Heart right ventricle (tissue), 16 donors: ENCODE measurements at places on chromosomes 2 and 18.
A peak's percentile ranks its signal among the peaks of the same experiment; 100 is the strongest.

DNA sequence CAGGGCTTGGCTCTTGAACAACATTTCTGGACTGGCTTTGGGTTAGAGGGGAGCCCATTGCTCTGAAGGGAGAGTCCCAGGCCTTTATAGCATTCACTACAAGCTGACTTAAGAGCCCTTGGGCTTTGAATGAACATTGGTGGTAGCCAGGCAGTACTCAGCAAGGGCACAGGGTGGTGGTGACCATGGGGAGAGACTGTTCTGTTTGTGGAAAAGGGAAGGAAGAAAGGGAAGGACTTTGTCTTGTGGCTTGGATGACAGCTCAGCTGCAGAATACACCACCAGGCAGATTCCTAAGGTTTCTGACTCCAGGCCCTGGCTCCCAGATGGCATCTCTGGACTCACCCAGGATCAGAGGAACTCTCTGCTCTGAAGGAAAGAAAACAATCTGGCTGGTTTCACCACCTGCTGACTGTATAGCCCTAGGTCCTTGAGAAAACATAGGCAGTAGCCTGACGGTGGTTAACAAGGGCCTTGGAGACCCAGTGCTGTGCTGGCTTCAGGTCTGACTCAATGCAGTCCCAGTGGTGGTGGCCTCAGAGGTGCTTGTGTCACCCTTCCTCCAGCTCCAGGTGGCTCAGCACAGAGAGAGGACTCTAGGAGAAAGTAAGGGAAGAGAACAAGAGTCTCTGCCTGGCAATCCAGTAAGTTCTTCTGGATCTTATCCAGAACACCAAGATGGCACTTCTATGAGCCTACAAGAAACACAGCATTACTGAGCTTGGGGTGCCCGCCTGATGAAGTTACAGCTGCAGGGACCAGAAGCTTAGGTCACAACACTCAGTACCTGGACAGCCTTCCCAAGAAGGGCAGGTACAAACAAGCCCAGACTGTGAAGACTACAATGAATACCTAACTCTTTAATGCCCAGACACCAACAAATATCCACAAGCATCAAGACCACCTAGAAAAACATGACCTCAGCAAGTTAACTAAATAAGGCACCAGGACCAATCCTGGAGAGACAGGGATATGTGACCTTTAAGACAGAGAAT lies 16.4 kb upstream of the ABCB11 start:
- DNase-seq: no peak
- H3K4me3 ChIP-seq: no peak overlapping the region
- no peaks in the 10 kb centered on the region for H3K36me3 ChIP-seq

GRCh38 chr2:68157002-68157401 lies 686 bp upstream of the PNO1 start:
- DNase-seq: peak; percentile 42
- no peaks in the 10 kb centered on the region for H3K27me3 ChIP-seq
- H3K27ac ChIP-seq: peak overlapping the region; percentile 88
- peak overlapping the region; percentile 65 for H3K4me3 ChIP-seq
- H3K4me1 ChIP-seq: peaks cover 49% of the 10 kb centered on the region
- no peaks in the 10 kb centered on the region for H3K36me3 ChIP-seq

GRCh38 chr2:27202854-27203253 lies 9.0 kb upstream of the ATRAID start:
- H3K4me3 ChIP-seq: no peak overlapping the region
- H3K4me1 ChIP-seq: no peaks in the 10 kb centered on the region
- DNase-seq: no peak

DNA sequence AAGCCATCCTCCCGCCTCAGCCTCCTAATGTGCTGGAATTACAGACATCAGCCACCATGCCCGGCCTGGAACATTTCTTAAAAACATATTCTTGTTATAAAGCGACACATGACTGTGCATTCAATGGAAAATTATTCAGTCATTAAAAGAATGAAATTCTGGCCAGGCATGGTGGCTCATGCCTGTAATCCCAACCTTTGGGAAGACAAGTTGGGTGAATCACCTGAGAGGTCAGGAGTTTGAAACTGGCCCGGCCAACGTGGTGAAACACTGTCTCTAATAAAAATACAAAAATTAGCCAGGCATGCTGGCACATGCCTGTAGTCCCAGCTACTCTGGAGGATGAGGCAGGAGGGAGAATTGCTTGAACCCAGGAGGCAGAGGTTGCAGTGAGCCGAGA lies 21.6 kb upstream of the RPRD1A start:
- no peaks in the 10 kb centered on the region for H3K27me3 ChIP-seq
- H3K4me1 ChIP-seq: no peaks in the 10 kb centered on the region
- no peaks in the 10 kb centered on the region for H3K36me3 ChIP-seq
- no peak overlapping the region for H3K27ac ChIP-seq

- no peaks in the 10 kb centered on the region for H3K4me1 ChIP-seq
- no peaks in the 10 kb centered on the region for H3K27me3 ChIP-seq
- no peak overlapping the region for H3K4me3 ChIP-seq
- DNase-seq: no peak
- no peak overlapping the region for H3K27ac ChIP-seq
Observed at GRCh38 chr2:96985181-96985945, 1.0 kb downstream of the FAM178B start.

- H3K4me1 ChIP-seq: peaks cover 10% of the 10 kb centered on the region
- peak; percentile 17 for DNase-seq
- no peaks in the 10 kb centered on the region for H3K27me3 ChIP-seq
- no peaks in the 10 kb centered on the region for H3K36me3 ChIP-seq
- no peak within 1 kb of the TSS for H3K27ac ChIP-seq
- peak within 1 kb of the TSS; percentile 49 for H3K4me3 ChIP-seq
Observed at GRCh38 chr2:165469417-165469816, at the start of gene CSRNP3. CSRNP3 (plus strand) TSS chr2:165469698; CDS start chr2:165595066, 125,368 bp downstream.

DNA sequence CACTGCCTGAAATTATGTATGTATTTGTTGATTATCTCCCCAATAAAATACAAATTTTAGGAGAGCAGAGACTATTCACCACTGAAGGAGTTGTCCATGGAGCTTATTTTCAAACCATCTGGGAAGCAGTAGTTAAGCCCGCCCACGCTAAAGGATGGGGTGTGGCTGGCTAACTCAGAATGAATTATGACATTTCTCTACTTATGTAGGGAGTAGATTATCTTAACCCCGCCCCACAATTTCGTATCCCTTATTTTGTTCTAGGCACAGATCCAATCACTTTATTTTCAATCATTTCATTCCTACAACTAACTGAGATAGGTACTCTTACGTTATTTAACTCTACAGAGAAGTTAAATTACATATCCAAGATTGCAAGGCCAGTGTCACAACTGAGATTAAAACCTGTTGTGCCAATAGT lies 1.4 kb upstream of the LAPTM4A start:
- peak overlapping the region; percentile 97 for H3K27ac ChIP-seq
- H3K36me3 ChIP-seq: no peaks in the 10 kb centered on the region
- H3K4me1 ChIP-seq: peaks cover 36% of the 10 kb centered on the region

- H3K4me3 ChIP-seq: no peak overlapping the region
- H3K27me3 ChIP-seq: no peaks in the 10 kb centered on the region
- no peak overlapping the region for H3K27ac ChIP-seq
- H3K4me1 ChIP-seq: no peaks in the 10 kb centered on the region
- DNase-seq: no peak
- no peaks in the 10 kb centered on the region for H3K36me3 ChIP-seq
Observed at GRCh38 chr2:137231628-137232027, 466.3 kb downstream of the THSD7B start.

- no peak overlapping the region for H3K27ac ChIP-seq
- H3K4me1 ChIP-seq: peaks cover 29% of the 10 kb centered on the region
- no peak for DNase-seq
Observed at GRCh38 chr2:28276076-28276618, 116.5 kb upstream of the FOSL2 start.

GRCh38 chr2:197805715-197806633 lies 1.6 kb downstream of the PLCL1 start:
- peak overlapping the region; percentile 85 for H3K27ac ChIP-seq
- H3K27me3 ChIP-seq: peaks cover 16% of the 10 kb centered on the region
- H3K4me1 ChIP-seq: peaks cover 21% of the 10 kb centered on the region

GRCh38 chr2:237675316-237675715 lies 47.9 kb downstream of the LRRFIP1 start:
- H3K27me3 ChIP-seq: no peaks in the 10 kb centered on the region
- H3K27ac ChIP-seq: peak overlapping the region; percentile 92
- peaks cover 87% of the 10 kb centered on the region for H3K4me1 ChIP-seq
- H3K36me3 ChIP-seq: no peaks in the 10 kb centered on the region
- no peak overlapping the region for H3K4me3 ChIP-seq

GRCh38 chr2:49288902-49289700 lies 134.8 kb upstream of the FSHR start:
- H3K36me3 ChIP-seq: no peaks in the 10 kb centered on the region
- H3K27ac ChIP-seq: peak overlapping the region; percentile 36
- DNase-seq: no peak
- peaks cover 13% of the 10 kb centered on the region for H3K4me1 ChIP-seq
- H3K4me3 ChIP-seq: no peak overlapping the region
- H3K27me3 ChIP-seq: no peaks in the 10 kb centered on the region

DNA sequence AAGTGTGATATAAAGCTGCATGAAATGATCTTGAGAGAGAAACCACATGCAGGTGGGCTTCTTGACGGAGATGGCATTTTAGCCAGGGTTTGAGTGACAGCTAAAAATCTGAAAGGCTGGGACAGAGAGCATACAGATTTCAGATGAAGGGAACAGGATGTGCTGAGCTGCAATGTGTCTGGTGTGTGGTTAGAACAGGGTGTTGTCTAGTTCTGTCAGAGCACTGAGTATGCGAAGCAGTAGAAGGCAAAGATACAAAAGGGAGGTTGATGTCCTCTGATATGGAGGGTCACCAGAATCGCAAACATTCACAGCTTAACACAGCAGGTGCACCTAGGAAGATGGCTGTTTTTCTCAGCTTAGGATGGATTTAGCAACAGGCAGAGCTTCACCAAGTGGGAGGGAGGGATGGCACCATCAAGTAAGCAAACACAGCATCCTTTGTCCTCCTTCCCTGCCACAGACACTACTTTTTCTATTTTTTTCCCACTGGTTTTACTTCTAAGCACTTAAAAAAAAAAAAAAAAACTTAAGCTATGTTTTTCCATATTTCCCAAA lies 182.5 kb downstream of the TMX3 start:
- no peaks in the 10 kb centered on the region for H3K4me1 ChIP-seq
- no peak overlapping the region for H3K4me3 ChIP-seq
- no peak overlapping the region for H3K27ac ChIP-seq
- H3K36me3 ChIP-seq: no peaks in the 10 kb centered on the region
- DNase-seq: no peak
- no peaks in the 10 kb centered on the region for H3K27me3 ChIP-seq

DNA sequence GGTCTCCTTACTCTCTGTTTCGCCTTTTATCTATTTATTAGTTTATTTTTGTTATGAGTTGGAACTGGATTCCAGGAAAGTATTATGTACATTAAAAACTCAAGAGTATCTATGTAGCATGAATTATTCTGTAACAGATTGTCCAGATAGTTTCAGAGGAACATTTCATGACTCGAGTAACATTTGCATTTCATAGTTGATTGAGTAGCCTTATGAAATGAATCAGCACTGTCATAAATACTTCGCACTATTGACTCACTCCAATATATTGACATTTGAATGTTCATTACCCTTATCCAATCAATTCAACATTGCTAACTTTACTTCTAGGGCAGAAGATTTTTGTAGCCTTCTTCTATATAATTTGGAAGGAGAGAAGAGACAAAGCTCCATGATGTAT lies 11.3 kb upstream of the VRK2 start:
- no peaks in the 10 kb centered on the region for H3K27me3 ChIP-seq
- no peak overlapping the region for H3K4me3 ChIP-seq
- no peaks in the 10 kb centered on the region for H3K4me1 ChIP-seq
- H3K27ac ChIP-seq: no peak overlapping the region
- no peak for DNase-seq
- H3K36me3 ChIP-seq: no peaks in the 10 kb centered on the region

GRCh38 chr2:199851883-199852282 lies 891 bp upstream of the FTCDNL1 start:
- peaks cover 27% of the 10 kb centered on the region for H3K27me3 ChIP-seq
- no peaks in the 10 kb centered on the region for H3K4me1 ChIP-seq
- DNase-seq: no peak

- no peaks in the 10 kb centered on the region for H3K27me3 ChIP-seq
- H3K4me3 ChIP-seq: no peak overlapping the region
Observed at GRCh38 chr2:100923461-100924060, 78.5 kb upstream of the RPL31 start.

DNA sequence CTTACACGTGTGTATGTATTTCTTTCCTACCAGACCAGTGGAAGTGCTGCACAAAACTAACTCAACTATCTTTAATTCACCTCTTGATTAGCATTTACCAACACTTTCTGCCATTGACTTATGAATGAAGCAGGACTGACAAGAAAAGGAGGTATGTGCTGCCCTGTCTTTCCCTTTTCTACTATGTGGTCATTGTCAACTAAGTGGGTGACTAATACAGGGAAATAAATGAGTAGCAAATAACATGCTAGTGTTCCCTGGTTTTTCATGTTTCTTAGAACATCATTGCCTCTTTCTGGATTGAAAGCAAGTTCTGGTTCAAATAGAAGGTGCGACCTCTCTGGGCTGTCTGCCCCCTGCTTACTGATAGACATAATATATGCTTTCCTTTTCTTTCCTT lies 58.0 kb downstream of the LINC00305 start:
- H3K27ac ChIP-seq: no peak overlapping the region
- DNase-seq: no peak
- no peaks in the 10 kb centered on the region for H3K4me1 ChIP-seq
- H3K4me3 ChIP-seq: no peak overlapping the region
- H3K27me3 ChIP-seq: no peaks in the 10 kb centered on the region
- H3K36me3 ChIP-seq: no peaks in the 10 kb centered on the region

- H3K36me3 ChIP-seq: no peaks in the 10 kb centered on the region
- no peaks in the 10 kb centered on the region for H3K4me1 ChIP-seq
- H3K4me3 ChIP-seq: no peak overlapping the region
- no peaks in the 10 kb centered on the region for H3K27me3 ChIP-seq
Observed at GRCh38 chr2:204900487-204900886, 355.2 kb downstream of the PARD3B start.

DNA sequence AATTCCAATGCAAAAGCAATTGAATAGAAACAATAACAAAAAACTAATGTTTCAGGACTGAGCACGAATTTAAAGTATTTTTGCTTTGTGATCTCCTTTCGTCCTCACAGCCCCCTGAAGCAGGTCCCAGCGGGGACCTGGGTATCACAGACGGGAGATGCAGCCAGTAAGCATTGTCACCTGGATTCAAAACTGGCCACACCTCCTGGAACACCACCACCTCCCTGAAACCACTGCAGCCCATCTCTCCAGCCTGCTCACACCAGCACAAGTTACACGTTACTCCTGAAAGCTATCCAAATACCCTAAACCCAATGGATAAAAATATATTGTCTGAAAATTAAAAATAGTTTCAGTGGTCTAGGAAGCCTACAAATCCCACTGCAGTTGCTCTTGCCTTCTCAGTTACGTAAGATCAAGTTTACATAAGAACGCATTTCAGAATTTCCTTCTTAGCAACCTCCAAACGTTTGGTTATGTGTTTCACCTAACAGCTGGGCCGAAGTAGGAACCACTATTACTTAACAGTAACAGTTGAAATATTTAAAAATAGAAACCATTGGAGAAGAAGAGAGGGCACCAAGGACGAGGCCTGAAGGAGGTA lies 178.0 kb downstream of the HDAC4 start:
- H3K4me3 ChIP-seq: no peak overlapping the region
- no peaks in the 10 kb centered on the region for H3K36me3 ChIP-seq
- DNase-seq: no peak

GRCh38 chr2:190947711-190948251 lies 66.2 kb downstream of the STAT1 start:
- no peak for DNase-seq
- H3K36me3 ChIP-seq: no peaks in the 10 kb centered on the region
- H3K4me1 ChIP-seq: peaks cover 35% of the 10 kb centered on the region
- H3K27ac ChIP-seq: no peak overlapping the region

- no peak overlapping the region for H3K4me3 ChIP-seq
- H3K27me3 ChIP-seq: peaks cover 20% of the 10 kb centered on the region
- H3K4me1 ChIP-seq: peaks cover 24% of the 10 kb centered on the region
- H3K27ac ChIP-seq: no peak overlapping the region
Observed at GRCh38 chr2:56182420-56182819, 1.4 kb upstream of the CCDC85A start.
